ENCODE measurements at places on chromosomes 3 and 15.

- DNase-seq = no peak
Observed at GRCh38 chr3:186121968-186122367, 13.1 kb upstream of the ETV5 start.

DNA sequence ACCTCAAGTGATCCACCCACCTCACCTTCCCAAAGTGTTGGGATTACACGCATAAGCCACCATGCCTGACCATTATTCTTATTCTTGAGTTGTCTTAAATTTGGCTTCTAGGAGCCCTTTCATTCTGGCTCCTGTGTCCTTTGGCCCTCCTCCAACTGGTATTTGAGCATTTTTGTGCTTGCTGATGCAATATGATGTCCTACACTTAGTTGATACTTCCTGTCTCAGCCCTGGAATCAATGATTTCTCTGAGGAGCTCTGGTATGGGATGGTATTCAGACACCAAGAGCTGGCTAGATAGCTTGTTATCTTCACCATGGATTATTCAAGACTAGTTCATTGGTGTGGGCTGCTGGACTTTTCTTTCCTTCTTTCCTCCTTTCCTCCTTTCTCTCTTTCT, 25.4 kb downstream of the ZNF621 start:
- DNase-seq = no peak

DNA sequence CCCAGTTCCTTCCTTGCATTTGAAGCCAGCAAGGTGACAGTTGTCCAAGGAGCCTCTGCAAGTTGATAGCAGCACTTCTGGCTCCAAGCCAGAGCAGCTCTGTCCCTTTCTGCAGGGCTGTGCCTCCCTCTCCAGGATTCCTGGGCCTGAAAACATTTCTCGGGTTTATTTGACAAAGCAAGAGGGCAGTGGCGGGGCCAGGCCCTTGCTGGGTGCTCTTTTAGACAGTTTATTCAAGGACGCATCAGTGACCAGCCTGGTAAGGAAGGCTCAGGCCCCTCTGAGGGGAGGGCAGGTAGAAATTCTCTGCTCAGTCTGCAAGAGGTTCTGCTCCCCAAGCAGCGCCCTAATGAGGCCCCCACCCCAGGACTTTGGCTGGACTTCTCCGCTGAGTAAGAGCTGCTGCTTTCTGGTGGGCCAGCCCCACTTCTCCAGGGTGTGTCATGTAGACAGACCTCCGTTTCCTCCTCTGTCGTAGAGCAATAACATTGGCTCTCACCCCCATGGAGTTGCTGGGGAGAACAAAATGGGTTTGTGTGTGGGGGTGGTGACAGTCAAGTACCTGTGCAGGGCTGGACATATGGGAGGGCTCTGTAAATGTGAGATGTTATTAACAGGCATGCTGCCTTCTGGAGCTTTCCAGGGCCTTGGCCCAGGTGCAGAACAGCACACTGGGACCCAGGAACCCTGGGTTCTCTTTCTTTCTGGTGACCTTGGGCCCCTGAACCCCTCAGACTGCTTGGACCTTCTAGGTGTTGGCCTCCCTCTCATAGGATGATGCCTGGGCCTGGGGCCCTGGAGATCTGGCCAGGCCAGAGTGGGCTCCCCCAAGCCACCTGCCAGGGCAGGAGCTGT, 146.2 kb upstream of the TLE3 start:
- DNase-seq = peak; percentile 51

DNA sequence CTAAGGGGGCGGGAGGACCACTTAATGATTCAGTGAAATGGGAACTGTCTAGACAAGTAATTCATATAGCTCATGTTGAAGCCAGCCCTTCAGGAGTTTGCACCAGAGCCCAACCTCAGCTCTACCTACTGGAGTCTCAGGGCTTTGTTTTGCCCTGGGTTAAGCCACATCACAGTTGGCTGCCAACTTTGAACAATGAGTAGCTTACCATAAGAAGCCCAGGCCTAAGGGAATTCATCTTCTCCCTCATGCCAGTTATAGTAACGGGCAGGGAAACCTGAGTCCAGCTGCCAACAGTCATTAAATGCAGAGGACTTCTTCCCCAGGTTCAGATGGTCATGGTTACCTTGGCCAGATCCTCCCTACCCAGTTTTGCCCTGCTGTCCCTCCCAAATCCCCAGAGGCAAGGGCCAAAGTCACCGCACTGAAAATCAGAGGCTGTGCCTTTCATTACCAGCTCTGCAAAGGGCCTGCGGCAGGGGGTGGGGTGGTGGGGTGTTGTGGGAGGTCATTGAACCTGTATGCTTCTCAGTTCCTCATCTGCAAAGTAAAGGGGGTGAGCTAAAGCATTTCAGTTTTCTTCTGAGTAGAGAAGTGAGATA, 302.2 kb upstream of the NR2E3 start:
- no peak for DNase-seq

DNA sequence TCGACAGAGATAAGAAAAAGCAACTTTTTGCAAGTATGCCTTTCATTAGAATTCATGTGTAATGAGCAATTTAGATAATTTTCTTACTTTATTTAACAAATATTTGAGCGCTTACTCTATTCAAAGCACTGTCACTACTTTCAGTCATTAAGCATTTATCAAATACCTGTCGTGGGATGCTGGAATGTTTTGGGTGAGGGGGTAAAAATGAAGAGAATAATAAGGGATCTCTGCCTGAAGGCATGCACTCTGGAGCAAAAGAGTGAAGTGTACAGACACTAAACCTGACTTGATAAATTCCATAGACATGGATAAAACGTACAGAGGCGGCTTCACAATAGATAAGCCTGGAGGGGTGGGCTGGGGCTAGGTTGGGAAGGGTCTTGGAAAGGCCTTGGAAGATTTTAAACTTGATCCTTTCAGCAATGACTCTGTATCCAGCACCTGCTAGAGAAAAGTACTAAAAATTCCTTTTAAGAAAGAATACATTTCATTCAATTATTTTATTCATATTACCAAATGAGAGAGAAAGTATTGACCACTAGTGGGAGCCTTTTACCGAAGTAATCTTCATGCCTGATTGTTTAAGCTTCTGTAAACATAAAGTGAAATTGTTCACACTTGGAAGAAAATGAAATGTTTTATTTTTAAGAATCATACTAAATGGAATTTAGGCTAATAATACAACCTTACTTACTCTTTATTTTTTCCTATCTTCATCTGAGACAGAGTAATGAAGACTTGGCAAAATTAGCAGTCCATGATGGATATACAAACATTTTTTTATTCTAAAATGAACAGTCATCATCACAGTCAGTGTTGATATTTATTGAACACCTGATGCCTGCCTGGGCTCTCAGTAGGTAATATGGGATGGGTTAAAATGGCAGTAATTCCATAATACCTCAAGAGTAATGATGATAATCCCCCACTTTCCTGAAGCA, 113.2 kb downstream of the PPP2R3A start:
- DNase-seq = no peak

DNA sequence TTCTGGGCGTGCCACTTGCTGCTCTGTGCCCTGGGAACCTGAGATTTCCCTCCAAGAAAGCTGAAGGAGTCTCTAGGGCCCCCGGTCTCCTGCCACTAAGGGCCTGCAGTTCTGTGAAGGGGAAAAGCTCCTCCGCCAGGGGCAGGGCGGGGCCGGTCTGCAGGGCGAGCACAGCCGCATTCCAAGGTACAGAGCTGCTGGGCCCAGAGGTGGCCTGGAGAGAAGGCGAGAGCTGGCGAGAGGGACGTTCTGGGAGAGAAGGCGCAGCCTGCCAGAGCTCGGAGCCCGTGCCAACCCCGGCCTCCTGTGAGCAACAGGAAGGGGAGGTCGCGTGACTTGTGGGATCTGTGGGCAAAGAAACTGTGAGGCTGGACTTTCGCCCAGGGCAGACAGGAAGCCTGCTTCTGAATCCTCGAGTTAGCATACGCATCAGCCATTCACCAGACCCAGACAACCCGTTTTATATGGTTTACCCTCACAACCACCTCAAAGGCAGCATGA, 500.4 kb downstream of the SHQ1 start:
- peak; percentile 75 for DNase-seq

DNA sequence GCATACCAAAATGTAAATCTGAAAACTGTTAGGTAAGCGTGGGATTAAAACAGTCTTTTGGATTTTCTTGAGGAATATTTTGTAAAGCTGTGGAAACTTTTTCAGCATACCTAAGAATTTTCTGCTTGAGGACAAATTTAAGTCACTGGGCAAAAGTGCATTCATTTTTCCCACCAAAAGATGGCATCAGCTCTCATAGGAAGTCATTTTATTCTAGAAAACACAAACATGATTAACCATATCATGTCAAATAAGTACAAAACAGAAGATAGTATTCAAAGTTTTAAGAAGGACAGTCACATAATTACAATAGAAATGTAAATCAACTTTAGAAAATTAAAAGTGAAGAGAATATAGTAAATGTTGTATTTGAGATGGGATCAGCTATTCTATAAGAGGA, 63.5 kb downstream of the SLC49A4 start:
- DNase-seq = no peak

DNA sequence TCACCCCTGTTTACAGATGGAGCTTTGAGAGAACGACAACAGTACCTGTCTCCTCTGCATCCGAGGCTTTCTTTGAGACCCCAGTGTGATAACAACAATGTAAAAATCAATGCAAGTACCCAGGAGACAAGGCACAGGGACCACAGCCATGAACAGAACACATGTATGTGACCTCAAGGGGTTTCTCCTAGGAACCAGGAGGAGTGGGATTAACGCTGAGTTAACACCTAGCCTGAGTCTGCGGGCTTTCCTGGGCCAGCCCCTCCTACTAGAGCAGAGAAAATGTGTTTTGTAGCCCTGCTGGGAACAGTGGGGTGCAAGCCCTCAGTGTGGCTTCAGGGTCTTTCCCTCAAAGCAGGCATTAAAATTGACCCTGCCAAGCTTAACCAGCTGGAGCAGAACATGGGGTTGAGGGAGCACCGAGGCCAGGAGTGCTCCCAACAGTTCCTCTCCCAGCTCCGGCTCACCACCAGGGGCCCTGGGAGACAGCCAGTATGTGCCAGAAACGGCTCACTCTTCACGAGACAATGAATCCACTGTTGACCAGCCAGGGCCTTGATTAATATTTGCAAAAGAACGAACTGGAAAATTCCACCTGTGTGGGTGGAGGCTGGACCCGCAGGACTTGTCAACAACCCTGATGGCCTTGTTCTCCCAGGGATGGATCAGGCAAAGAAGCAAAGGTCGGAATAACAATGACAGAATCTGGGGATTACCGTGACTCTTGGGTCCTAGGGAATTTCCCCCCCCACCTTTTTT, 3.6 kb downstream of the CHDH start:
- DNase-seq = no peak

GRCh38 chr3:66140106-66140505, 80.7 kb upstream of the SLC25A26 start:
- no peak for DNase-seq

DNA sequence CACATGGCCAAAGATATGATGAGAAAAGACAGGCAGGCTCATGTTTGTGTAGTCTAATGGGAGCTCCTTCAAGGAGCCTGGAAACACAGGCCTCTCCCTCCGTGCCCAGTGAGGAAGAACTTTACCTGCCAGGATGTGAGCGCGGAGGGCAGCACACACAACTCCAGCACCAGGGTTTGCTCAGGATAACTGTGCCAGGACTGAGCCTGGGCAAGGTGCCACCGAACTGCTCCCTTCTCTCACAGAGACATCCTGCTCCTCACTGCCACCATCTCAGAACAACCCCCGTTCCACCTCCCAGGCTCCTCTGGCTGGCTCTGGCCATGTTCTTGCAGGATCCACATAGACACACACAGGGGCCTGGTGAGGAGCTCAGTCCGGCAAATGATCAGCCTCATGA, 87.4 kb downstream of the NUP210 start:
- DNase-seq = no peak

DNA sequence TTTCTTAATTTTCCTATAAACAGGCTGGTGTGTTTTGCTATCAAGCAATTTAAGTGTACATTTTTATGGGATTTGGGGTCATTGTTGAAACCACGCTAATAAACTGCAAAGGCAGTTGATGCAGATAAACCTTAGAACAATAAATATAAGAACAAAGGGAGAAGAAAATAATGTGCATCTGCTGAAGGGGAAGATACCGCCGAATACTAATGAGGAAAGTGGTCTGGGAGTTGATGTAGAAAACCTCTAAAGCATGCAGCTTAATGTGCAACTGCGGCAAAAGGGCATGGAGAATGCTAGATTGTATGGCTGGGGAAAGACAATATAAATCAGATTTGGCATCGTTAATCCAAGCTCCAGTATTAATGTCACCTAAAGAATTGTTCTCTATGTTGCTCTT, 29.8 kb upstream of the CHL1 start:
- no peak for DNase-seq

- DNase-seq = no peak
Observed at GRCh38 chr15:81432179-81432578, 58.2 kb upstream of the TMC3 start.

DNA sequence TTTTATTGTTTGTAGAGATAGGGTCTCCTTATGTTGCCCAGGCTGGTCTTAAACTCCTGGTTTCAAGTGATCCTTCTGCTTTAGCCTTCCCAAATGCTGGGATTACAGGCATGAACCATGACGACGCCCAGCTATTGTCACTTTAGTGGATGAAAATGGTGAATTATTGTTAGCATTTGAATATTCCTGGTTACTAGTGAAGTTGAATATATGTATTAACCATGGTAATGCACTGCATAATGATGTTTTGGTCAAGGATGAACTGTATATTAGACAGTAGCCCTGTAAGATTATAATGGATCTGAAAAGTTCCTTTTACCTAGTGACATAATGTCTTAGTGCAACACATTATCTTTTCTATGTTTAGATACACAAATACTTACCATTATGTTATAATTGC, 50.4 kb upstream of the KCNAB1 start:
- DNase-seq = no peak

GRCh38 chr3:31367518-31367917, 165.2 kb upstream of the STT3B start:
- no peak for DNase-seq

GRCh38 chr3:42490243-42490642, 12.2 kb upstream of the VIPR1 start:
- DNase-seq = peak; percentile 97

DNA sequence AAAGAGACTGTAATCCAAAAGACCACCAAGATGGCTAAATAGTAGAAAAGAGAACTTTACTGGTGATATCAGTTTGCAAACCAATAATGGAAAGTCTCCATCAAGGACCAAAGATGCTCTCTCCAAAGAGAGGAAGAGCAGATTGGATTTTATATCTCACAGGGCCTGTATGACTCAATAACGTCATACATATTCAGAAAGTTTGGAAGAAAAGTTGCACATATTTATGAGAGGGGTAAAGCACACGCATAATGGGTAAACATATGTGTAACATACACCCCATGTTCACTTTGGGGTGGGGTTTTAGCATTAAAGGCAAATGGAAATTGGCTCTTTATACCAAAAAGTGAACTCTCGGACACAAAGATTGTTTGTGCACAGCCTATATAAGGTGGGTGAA, 274.5 kb upstream of the POU1F1 start:
- no peak for DNase-seq

DNA sequence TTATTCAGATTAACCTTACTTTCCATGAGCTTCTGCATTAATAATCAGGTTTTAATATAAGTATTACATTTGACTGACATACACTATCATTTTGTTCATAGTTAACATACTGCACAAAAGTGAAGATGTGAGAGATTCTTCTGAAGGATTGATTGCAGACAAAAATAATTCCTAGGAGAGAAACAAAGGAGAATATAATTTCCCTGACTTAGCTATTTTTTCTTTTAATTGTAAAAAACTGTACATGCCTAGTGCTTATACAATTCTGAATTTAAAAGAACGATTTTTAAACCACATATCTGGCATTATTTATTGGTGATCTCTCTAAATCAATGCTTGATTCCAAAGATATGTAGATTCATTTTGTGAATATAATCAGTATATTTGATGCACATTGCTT, 11.0 kb upstream of the DCBLD2 start:
- no peak for DNase-seq

Data from PC-9 (cell line).